ENCODE measurements at places on chromosomes 16 and 17.

DNA sequence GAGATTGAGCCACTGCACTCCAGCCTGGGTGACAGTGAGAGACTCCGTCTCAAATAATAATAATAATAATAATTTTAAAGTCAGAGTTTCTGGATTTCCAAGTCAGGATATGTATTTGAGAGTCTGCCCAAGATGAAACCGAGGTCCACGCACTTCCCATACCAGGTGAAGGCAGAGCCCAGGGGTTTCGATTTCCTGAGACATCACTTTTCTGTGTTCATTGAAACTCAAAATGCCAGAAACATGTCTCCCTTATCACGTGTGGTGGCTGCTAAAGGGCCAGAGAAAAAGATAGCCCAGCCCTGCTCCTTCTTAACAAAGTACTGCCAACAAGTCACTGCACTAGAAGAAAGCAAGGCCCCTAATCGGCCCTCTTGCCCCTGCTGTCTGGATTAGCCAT lies 9.8 kb upstream of the RNF157 start:
- DNase-seq: no peak

DNA sequence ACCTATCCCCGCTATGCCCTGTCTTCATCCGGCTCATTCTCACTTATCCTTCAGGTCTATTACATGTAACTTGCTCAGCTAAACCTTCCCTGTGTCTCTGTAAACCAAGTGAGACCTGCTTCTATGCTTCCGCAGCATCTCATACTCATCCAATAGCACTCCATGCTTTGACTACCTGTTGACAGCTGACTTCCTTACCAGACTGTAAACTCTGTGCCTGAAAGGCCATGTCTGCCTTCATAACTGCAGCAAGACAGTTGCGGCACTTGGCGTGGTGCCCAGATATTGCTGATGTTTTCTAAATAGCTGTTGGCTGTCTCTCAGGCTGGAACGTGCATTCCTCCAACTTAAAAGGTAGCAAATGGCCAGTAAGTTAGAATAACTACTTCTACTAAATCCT lies 1.8 kb upstream of the OR1E1 start:
- DNase-seq: no peak

DNA sequence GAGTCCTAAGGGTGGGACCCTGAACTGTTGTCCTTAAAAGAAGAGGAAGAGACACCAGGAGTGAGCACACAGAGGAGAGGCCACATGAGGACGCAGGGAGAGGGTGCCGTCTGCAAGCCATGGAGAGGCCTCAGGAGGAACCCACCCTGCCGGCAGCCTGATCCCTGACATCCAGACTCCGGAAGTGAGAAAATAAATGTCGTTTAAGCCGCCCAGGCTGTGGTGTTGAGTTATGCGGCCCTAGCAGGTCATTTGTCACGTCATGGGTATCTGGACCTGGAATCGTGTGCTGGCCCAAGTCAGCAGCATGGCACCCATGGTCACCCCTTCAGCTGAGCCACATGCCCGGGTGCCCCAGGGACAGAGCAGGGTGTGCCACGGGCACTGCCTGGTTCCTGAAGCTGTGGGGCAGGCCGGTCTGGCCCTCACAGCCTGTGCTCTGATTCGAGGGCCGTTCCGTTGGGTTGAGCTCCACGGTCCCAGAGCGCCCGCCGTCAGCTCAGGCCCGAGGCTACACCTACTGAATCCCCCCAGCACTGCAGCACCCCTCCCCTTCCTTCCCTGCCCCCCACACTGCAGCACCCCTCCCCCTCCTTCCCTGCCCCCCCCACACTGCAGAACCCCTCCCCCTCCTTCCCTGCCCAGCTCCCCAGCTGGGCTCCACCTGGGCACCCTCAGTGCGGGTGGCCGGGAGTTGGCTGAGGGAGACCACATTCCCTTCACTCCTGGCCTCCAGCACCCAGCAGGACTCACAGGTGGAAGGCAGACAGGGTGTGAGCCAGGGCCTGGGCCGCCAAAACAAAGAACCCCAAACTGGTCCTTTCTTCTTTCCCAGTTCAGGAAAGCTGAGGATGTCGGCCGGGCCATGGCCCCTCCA lies 2.7 kb upstream of the CCDC57 start:
- DNase-seq: no peak

DNA sequence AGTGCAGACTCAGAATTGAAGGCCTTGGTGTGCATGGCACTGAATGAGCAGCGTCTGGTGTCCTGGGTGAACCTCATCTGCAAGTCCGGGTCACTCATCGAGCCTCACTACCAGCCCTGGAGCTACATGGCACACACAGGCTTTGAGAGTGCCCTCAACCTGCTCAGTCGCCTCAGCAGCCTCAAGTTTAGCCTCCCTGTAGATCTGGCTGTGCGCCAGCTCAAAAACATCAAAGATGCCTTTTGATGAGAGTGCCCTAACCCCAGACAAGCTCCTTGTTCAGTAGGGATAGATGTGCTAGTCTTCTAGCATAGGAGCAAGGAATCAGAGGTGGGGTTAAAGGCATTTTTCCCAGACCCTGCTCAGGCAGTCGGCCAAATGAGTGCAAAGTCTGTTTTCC lies 6.7 kb upstream of the RPL27 start:
- no peak for DNase-seq

DNA sequence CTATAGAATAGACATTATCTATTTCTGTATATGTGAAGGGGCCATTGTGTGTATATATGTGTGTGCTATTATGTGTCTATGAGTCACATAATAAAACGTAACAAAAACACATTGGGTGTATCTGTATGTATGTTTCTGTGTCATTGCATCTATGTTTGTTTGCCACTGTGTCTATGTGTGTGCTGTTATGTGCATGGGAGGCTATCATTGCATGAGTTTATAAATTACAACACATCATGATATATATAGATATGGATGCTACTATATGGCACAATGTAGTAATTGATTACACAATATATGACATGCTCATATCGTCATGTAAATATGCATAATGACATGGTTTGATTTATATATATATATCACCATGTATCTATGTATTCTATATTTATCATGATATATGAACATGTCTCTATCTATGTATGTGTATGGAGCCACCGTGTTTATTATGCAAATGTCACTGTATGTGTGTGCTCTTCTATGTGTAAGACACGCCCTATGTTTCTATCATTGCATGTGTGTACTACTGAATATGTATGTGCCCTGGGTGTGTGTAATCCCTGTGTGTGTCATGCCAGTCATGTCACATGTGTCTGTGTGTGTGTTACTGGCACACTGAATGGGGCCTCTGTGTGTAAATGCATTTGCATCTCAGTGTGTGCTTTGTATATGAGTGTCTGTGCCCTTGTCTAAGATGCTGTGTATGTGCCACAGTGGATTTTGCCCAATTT lies 1.4 kb upstream of the TSPOAP1 start:
- no peak for DNase-seq

DNA sequence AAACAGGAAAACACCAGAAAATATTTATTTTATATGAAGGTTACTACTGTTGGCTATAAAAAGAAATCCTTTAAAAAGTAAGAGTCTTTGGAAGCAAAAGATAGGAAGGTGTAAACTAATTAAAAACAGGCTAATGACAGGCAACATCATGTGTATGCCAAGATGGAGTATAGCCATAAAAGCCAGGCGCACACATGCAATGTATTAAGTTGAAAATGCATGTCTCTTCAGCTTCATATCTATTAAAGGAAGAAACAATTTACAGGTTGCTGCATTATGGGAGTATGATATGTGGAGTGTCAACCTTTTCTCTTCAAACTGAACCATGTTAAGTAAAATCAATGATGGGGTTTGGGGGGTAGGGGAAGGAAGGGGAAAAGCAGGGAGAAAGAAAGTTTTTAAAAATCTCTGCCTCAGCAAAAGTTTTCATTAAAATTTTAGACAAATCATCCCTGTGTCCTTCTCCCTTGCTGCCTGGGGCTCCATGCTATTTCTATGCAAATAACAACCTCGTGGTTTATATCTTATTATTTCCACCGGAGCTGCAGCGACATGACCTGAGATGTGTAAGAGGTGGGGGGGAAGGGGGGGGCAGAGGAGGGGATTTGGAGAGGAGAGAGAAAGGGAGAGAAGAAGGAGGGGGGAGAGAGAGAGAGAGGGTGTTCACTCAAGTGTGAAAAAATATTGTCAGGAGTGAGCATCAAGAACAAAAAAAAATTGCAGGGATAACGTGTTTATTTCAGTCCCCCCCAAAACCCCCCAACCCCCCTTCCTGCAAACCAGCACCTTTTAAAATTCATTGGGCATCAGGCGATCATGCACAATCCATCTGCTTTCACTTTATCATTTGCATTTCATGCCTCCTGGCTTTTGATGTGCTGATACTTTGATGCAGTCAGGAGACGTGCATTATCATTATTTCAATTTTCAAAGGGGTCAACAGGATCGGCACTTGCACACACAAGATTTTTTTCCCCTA lies 197.6 kb downstream of the AATF start:
- no peak for DNase-seq

DNA sequence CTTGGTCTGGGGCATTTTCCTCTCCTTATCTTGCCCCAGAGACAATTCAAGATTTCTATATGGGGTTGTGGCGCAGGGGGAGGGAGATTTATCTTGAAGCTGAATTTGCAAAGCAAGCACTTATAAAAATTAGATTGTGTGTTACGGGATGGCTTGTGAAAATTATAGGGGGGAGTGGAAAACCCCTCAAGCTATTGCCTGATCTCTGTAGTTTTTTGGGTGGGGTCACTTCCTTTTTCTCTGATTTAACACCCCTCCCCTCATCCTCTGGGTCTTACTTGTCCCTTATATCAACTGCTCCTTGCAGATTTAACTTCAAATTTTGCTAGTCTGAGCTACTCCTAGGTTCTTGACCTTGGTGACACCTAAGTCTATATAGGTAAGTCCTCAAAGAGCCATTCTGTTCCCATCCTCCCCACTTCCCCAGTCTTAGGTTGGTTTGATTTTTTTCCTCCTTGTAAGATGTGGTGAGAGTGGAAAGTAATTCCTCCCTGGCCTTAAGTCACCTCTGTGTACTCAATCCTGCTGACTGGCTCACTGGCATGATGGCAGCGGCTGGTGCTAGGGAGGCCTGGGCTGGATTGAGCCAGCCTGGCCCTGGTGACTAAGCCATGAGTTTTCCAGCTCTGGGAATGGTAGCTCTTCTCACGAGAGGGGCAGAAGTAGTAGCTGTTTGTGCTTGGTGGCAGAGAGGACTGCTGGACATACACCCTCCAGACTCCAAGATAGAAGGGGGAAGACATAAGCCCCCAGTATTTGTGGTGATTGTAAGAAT lies 2.3 kb downstream of the ARL4D start:
- no peak for DNase-seq

DNA sequence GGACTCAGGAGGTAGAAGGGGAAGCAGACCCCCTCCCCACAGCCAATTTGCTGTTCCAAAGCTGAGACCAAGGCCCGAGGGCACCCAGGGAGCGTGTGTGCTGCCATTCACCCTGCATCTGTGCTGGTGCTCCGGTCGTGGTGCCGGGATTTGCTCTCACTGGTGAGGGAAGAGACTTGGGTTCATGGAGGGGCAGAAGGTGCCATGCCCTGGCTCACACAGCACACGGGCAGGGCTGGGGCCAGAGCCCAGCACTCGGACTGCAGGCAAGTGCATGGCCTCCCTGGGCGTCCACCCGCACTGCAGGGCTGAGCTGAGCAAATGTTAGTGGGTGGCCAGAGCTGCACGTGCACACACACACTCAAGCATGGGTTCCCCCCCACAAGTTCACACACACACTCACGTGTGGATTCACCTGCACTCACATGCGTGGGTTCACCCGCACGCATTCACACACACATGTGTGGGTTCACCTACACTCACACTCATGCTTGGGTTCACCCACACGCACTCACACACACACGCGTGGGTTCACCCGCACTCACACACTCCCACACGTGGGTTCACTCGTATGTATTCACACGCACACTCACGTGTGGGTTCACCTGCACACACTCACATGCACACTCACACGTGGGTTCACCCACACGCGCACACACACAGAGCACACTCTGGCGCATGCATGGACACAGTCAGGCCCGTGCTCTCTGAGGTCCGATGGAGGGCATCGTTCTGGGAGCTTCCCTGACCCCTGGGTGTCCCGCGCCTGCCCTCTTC lies 57.0 kb upstream of the CBFA2T3 start:
- DNase-seq: no peak

- no peak for DNase-seq
Observed at GRCh38 chr17:73586921-73587602, 57.2 kb downstream of the SDK2 start.

DNA sequence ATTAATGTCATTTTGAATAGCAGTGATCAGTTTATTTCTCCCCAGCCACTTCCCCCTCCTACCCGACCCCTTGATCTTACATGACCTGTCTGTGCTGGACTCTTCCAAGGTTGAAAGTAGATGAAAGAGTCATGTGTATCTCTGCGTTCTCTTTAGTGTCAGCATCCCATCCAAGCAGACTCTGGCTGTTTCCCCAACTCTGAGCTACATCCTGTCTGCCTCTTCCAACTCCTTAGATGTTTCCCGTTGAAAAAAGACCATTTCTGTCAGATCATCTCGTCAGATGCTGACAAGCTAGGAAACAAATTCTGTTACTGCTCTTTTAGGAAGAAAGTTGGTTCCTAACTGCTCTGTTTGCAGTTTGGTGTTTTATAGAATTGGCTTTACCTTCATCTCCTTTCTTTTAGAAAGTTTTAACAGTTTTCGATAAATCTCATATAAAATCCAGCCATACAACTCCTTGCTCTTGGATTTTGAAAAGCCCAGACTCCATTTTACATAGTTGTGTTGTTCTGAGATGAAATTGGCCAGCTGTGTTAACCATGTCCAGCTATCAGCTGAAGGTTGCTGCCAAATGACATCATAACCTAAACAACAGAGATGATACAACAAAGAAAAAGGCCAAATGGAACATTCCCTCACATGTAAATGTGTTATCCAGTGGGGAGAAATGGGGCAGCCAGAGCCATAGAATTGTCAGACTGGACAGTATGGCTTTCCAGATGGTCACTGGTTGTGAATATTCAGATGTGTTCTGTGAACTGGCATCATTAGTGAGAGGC lies 43.5 kb downstream of the CYB561 start:
- DNase-seq: no peak

DNA sequence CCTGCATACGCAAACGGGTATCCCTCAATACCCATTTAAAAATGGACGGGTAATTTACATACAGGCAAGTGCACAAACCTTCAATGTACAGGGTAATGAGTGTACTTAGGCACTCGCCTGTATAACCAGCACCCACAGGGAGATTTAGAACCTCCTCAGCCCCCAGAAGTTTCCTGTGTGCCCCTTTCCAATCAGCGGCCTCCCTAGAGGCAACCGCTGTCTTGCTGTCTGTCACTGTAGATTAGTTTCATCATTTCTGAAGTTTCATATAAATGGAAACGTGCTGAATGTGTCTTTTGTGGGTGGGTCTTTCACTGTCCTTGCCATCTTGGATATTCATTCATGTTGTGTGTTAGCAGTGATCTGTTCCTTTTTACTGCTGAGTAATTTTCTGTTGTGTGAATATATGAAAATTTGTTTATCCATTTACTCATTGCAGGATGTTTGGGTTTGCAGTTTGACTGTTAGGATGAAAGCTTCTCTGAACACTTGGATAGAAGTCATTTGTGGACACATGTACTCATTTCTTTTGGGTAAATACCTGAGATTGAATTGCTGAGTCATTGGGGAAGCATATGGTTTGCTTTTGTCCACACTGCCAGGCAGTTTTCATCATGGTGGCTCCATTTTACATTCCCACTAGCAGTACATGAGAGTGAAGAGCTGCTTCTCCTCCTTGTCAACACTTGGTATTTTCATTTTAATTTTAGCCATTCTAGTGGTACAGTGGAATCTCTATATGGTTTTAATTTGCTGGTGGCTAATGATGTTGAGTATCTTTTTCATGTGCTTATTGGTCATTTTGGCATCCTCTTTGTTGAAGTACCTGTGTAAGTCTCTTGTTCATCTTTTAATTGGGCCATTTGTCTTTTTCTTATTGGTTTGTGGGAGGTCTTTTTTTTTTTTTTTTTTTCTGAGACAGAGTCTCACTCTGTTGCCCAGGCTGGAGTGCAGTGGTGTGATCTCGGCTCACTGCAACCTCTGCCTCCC lies 2.1 kb upstream of the ADCY7 start:
- DNase-seq: no peak
